Left cardiac atrium (tissue), 4 donors: ENCODE measurements at places on chromosomes 2 and 18. TPM values are rescaled to one million over a fixed set of nuclear protein-coding genes. Genes with fewer than 3 reads are reported as not detected.
A peak's percentile ranks its signal among the peaks of the same experiment; 100 is the strongest.

DNA sequence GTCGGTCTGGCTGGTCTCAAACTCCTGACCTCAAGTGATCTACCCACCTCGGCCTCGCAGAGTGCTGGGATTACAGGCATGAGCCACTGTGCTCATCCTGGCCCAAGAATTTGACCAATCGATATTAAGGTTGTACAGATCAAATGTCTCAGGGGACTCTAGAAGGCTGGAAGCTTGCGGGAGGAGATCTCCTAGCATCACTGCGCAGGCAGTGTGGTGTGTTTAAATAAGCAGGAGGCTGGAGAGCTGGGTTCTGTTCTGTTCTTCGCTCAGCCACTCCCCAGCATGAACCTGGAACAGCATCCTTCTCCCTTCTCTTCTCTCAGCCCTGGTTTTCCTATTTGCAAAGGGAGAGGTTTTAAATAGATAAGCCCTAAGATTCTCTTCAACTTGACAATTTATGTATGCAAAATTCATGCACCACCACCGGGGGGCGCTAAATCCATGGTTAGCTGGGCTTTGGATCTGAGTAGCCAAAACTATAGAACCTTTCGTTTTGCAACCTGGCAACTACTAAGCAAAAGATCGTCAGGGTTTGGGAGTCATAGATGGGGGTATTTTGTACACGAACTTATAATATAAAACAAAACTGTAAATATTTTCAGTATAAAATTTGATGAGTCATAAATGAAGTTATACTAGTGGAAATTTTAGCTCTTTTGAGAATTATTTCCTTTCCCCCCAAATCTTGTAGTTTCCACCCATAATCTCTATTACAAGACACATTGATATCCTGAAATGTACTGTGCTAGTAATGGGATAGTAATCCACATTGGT is 60.6 kb downstream of the SLC16A14 start:
- peak; percentile 73 for DNase-seq

DNA sequence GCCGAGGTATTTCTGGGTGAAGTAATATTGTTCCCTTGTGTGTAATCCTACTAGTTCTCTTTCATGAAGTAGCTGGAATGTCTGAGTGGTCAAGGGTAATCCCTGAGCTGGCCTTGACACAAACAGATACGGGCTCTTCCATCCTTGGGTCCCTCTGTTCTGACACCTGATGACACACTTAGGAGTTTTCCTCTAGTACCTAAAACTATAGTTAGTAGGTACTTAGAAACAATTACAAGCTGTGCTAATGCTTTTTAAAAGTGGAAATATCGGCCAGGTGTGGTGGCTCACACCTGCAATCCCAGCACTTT is 59.2 kb upstream of the IL1R1 start:
- DNase-seq = no peak

DNA sequence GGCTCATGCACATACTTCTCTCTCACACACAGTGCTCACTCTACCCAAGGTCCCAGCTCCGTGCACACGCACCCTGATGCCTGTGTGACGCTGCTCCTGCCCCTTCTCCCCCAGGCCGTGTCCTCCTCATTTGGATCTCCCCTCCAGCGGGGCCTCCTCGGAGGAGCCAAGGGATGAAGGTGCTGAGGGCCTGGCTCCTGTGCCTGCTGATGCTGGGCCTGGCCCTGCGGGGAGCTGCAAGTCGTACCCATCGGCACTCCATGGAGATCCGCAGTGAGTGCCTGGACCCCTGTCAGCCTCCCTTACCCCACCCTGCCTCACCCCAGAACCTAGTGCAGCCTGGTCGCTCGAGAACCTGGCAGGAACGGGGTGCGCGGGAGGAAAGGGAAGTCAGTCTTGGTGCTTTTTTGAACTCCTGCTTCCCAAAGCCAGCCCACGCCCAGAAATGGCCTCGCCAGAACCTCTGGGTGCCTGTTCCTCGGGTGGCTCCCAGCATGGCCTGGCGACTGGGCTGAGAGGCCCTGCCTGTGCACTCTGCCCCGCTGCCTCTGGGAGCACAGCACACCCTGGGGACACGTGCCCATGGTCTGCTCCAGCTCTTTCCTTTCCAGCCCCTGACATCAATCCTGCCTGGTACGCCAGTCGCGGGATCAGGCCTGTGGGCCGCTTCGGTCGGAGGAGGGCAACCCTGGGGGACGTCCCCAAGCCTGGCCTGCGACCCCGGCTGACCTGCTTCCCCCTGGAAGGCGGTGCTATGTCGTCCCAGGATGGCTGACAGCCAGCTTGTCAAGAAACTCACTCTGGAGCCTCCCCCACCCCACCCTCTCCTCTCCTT is at the start of gene PRLH:
Gene PRLH (plus strand): TSS at position 174 of the 835 bp plus-strand sequence. CDS start 0 bp downstream, at position 174.
- no peak for DNase-seq

DNA sequence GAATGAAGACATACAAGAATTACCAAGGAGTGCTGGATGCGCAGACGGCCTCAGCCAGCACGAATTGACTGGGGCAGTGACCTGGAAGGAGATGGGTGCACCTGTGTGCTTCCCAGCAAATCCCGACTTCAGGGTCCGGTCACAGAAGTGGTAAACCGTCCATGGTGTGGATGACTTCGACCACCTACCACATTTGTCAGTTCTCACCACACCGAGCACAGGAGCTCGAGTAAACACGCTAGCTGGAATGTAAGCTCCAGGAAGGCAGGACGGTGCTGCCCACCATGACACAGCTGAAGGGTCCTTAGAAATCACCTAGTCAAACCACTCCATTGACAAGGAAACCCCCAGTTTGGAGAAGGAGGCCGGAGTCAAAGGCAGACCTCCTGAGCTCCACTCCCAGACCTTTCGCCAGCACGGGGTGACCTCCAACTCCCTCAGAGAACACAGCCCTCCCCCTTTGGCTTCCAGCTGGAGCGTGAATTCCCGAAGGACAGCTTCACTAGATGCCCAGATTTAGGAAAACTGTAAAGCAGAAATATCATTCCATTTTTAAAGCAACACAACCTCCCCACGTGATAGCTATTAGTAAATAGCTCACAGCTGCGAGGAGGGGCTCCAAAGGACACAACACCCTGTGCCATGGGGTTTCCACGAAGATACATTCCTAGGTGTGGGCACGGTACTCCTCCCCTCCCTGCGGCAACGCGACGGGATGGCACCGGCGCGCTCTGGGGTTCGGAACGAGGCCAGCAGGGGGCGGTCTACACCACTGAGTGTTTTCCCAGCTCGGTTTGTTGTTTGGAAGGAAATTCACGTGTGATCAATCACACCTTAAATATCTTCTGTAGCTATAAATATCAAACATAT is 34.1 kb upstream of the GNAL start:
- peak; percentile 57 for DNase-seq

DNA sequence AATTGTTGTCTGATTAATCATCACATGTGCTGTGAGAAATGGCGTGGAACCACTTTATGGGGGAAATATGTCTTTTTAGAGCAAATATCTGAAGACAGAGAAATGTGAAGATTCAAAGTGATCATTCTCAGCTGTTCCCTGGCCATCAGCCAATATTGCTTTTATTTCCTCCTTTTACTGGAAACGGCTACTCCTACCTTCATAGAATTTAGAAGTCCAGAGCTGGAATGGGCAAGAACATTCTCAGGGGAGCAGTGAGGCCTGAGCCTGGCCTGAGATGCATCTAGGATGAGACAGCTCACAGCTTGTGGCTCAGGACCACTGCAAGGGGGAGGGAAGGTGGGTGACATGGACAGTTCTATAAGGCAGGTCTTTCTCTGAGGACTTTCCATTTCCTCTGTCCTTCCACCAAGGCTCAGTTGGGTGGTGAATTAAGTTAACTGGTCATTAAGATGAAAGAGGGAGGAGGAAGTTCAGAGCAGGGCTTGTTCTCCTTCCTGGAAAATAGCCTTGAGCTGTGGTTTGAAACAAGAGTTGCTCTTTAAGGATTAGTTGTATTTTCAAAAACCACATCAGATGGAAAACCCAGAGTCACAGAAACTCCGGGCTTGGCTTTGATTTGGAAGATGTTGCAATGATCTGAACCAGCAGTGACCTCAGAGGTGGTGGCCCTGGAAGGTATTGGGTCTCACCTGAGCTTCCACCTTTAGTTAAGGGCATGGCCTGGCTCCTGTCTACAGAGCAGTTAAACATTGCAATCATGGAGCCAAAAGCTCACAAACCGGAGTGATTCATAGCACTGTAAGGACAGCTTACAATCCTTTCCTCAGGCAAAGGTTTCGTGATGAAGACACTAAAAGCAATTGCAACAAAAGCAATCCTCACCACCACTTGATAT is 144.3 kb downstream of the VAPA start:
- DNase-seq = no peak

DNA sequence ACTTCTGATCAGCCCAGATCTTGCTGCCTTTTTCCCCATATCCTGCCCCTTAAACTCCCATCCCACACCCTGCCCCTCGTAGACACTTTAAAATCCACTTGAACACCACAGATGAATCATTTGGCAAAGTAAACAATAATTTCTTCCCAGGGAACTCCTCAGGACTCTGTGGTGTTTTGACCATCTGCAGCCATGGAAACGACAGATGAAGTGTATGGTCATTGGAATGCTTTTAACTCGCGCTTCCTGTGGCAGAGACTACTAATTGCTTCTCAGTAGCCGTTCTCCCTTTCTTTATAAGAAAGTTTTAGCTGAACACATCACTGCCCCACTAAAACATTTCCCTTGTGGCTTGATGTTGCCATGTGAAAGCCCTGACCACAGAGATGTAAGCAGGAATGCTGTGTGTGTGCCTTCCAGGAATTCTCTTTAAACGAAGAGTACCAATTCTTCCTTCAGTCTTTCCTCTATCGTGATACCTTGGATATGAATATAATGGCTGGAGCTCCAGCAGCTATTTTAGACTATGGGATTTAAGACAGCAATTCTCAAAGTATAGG is 92.7 kb upstream of the PARD3B start:
- peak; percentile 47 for DNase-seq

GRCh38 chr2:84876369-84876768 is 4.5 kb downstream of the TRABD2A start:
- DNase-seq = no peak

- no peak for DNase-seq
Measured at GRCh38 chr2:207142461-207142860, 23.3 kb downstream of the KLF7 start.

DNA sequence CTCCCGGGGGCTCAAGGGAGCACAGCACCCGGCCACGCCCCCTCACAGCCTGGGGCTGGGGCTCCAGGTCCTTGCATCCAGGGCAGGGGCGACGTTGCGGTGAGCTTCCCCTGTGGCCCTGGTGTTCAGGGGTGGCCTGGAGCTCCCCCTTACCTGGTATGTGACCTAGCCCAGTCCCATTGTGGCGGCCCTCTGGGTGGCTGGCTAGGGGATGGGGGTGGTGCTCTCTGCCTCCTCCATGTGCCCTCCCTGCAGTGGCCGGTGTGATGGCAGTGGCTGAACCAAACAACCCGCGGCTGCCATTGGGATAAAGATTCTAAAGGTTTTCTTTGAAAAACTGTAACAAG is 288.3 kb downstream of the RDH14 start:
- DNase-seq = no peak

Gene MYO3B
- not detected for total RNA-seq

Gene UGT1A4
- total RNA-seq = not detected

Gene PLA2R1
- 3.2 TPM for total RNA-seq

Gene CD226
- total RNA-seq = 1.3 TPM
